ENCODE measurements at places on chromosomes 2 and 18.

- no peak for DNase-seq
These were observed 8.0 kb downstream of the ALLC start for GRCh38 chr2:3665886-3666612.

- DNase-seq, result no peak
These were observed 63.5 kb downstream of the EVA1A start for GRCh38 chr2:75497256-75497655.

DNA sequence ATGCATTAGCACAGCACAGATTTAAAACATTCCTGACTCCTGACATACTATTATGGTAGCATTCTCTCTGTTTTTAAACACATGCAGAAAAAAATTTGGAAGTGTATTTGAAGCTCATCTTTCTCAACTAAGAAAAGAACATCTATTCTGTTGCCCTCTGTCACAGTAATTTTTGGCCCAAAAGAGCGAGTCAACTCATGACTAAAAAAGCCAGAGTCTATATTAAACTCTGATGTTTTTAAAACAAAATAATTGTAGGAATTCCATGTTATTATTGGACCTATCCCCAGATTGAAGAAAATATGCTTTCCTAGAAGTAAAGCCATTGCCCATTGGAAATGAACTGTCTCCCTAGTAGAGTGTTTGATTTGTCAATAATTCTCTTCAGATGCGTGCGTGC is 96.7 kb downstream of the CRIM1 start:
- no peak for DNase-seq

DNA sequence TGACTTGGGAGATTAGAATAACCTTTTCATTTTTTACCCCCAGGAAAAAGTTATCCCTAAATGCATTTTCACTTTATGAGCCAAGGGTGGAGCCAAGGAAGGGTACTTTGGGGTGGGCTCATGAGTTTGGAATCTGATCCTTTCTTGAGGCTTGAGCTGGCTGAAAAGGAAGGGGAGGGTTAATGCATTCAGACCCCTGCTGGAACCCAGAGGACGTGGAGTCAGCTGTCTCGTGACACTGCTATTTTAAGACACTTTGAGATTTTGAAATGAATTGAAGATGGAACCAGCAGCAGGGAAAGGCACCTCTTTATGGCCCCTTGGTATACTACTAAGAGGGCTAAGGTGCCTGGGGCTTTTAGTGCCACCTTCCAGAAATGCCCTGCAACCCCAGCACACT is 90.4 kb downstream of the MARCHF4 start:
- DNase-seq, result no peak

DNA sequence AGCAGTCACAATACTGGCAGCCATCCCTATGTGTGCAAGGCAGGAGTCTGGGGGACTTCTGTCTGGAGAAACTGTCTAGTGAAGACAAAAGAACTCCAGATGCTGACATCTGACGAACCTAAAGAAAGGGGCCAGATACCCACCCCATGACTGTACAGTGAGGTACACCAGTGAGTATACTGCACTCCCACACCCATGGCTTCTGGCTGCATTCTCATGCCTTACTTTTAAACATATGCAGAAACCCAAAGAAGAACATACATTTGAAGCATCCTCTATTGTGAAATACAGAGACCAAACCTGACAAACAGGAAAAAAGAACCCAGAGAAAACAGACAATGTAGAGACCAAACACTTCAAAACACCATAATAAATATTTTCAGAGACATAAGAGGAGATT is 102.2 kb downstream of the ACTR3 start:
- DNase-seq, result no peak
